Stimulated activated CD8-positive, alpha-beta memory T cell treated with anti-CD3 and anti-CD28 coated beads, Interleukin-12 subunit alpha, Interleukin-12 subunit beta, amount 100 ng/mL, for 4 hours (primary cell): ENCODE measurements at places on chromosomes 1 and 21.

GRCh38 chr1:59436637-59437036 is 139.7 kb downstream of the FGGY start:
- no peak for DNase-seq

GRCh38 chr1:212685429-212685828 is 14.2 kb downstream of the BATF3 start:
- DNase-seq, result no peak

GRCh38 chr1:66182026-66182425 is 351.9 kb upstream of the SGIP1 start:
- no peak for DNase-seq

DNA sequence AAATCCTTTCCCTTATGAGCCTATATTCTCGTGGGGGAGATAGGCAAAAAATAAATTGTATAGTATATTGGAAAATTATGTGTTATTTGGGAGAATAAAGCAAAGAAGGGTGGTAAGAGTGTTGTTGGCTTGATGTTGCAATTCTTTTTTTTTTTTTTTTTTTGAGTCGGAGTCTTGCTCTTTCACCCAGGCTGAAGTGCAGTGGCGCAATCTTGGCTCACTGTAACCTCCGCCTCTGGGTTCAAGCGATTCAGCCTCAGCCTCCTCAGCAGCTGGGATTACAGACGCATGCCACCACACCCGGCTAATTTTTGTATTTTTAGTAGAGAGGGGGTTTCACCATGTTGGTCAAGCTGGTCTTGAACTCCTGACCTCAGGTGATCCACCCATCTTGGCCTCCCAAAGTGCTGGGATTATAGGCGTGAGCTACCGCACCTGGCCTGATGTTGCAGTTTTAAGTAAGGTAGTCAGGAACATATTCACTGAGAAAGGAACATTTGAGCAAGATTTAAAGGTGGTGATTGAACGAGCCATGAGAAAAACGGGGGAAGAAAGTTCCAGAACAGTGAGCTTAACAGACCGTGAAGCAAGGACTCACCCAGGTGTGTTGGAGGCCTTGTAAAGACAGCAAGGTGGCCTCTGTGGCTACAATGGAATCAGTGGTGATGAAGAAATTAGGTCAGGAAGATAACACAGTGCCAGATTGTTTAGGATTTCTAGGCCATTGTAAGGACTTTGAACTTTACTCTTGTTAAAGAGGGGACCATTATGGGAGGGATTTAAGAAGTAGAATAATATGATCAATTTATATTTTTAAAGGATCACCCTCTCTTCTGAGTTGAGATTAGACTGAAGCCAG is 45.8 kb downstream of the RPRD2 start:
- no peak for DNase-seq

DNA sequence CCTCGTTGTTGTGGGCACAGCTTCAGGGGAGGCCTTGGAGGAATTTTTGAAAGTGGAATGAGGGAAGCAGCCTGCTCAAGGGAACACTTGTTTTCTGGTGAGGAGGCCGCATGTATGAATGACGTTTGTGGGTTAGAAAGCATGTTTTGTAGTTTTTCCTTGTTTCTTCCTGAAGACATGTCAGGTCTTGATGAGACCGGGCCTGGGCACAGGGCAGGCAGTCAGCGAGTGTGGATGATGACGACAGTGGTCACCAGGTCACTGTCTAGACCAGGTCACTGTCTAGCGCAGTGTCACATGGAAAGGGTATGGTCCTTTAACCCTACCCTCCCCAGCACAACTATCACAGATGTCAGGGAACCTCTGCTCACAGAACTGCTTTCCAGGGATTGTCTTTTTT is 7.3 kb downstream of the PSEN2 start:
- DNase-seq, result no peak

GRCh38 chr1:2304921-2305681 is 77.0 kb downstream of the SKI start:
- no peak for DNase-seq

GRCh38 chr1:168343566-168343965 is 62.9 kb downstream of the TBX19 start:
- DNase-seq, result no peak

DNA sequence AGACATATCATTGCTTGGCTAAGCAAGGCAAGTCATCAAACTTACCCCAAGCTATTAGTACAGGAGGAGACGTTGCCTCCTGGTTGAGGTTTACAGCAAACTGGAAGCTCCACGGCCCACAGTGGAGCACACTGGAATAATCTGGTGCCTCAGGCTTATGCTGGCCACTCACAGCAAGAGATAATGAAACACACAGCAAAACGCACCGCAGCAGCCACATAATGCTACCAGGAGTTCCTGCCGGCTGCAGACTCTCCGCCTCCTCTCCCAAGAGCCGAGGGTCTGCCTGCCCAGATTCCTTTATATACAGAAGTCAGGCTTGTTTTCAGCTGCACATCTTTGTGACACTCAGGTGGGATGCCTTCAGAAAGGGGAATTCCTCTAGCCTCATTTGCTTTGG is 306 bp downstream of the ZP4 start:
- no peak for DNase-seq

GRCh38 chr1:70327306-70328076 is 27.0 kb downstream of the ANKRD13C start:
- DNase-seq, result no peak

DNA sequence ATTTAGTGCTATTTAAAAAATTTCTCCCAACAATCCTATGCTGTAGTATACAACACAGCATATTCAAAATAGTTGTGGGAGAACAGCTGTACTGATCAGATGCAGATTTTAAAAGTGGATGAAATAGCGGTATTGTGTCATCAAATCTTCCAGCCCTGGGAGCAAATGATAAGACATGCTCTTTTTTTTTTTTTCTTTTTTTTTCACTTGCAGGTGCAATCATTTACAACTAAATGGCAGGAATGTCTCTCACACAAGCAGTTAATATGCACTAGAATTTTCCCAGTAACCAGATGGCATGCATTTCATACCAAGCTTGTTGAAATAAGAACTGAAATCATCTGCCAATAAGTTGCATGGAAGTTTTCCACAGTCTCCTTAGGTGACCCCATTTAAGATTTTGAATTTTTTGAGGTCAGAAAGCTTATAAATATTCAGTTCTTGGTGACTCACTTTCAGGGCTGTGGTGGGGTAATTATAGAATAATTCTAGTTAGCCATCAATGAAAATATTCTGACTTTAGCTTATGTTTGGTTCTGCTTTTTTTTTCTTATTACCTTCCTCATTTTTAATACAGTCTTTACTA is 623.9 kb upstream of the NR5A2 start:
- DNase-seq, result no peak

DNA sequence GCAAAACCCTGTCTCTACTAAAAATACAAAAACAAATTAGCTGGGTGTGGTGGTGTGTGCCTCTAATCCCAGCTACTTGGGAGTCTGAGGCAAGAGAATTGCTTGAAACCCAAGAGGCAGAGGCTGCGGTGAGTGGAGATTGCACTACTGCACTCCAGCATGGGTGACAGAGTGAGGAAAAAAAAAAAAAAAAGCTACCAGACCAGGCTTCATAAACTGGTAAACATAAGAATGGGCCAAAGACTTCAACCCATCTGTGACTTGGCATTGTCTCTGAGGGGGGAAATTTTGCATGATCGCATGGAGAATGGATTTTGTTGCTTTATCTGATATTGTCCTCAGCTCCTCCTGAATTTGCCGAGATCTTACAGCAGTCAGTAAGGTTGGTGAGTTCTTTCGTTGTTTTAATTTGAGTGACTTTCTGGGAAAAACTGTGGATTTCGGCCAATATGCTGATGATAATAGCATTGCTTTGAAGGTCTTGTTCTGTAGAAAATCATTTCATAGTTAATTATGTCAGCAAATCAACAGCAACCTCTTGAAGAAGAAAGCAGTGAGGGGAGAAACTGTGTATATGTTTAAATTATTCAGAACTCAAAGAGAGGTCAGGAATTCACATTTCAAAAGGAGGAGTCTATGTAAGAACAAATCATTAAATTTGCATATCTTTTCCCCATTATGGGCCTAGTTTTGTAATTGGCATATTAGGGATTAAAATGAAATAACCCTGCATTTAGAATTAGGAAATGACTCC is 13.1 kb downstream of the FGGY start:
- DNase-seq, result no peak

DNA sequence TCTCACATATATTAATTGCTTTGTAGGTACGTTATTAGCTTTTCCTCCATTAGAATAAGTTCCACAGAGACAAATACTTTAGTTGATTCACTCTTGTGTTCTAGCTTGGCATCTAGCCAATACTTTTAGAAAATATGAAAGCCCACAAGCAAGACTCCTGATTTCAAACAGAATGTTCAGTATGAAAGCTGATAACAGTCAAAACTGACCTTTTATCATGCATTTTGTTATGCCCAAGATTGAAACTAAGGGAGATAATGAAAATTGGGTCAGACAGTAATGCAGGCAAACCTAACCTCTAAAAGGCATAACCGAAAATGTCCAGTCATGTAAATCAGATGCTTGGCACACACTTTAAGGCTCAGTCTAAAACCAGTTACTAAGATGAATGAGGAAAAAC is 61.7 kb downstream of the ERICH3 start:
- DNase-seq, result no peak

DNA sequence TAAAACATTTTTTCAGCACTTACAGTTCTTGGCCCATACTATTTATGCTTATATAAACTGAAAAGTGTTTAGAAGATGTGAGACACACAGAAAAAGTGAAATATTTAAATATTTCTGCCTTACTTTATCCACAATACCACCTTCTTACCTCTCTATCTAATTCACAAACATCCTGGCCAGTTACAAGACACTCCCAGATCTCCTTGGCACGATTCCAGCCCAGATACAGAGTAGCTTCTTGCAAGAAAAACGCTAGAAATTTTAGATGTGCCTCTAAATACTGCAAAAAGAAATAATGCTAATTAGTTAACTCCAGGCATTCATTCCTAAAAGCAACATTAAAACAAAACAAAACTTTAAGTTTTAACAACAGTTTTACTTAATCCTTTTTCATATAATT is 68.4 kb downstream of the USP24 start:
- DNase-seq, result no peak

- no peak for DNase-seq
Measured at GRCh38 chr1:19926296-19927129, 3.1 kb upstream of the PLA2G2E start.

DNA sequence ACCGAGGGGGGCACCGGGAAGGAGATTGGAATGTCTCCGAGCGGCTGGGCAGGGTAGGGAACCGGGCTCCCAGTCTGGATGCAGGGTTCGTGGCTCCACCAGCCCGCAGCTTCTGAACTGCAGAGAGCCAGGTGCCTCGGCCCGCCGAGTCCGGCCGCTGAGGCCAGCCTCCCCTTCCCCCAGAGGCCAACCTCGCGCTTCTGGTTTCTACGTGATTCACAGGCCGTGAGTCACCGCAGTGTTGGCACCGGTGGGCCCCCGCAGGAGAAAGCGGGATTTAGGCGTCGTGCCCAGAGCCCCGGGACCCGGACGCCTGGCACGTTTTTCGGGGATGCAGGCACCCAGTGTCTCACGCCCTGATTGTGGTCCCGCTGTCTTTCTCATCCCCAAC is 458 bp downstream of the CRABP2 start:
- DNase-seq, result peak; percentile 12

DNA sequence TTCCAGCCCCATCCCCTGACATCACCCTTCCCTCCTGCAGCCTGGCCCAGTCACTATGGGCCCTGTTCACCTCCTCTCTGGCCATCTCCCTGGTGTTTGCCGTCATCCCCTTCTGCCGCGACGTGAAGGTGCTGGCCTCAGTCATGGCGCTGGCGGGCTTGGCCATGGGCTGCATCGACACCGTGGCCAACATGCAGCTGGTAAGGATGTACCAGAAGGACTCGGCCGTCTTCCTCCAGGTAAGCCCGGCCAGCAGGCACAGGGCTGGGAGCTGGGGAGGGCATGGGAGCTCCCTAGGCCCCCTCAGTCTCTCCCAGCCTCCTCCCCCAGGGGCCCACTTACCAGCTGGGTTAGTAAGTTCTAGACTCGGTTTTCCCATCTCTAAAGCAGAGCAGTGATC is 52.1 kb downstream of the ELK4 start:
- DNase-seq, result no peak

DNA sequence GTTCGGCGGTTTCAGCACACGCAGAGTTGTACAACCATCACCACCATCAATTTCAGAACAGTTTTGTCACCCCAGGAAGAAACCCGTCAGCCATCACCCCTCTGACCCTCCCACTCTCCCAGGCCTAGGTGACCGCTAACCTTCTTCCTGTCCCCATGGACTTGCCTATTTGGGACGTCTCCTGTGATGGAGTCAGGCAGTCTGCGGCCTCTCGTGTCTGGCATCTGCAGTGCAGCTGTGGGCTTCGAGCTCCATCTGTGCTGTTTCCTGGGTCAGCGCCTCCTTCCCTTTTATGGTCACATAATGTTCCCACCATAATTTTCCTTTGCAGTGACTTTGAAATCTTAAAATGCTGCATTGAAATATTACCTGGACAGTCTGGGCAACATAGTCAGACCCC is 24.4 kb downstream of the SLC45A1 start:
- no peak for DNase-seq

DNA sequence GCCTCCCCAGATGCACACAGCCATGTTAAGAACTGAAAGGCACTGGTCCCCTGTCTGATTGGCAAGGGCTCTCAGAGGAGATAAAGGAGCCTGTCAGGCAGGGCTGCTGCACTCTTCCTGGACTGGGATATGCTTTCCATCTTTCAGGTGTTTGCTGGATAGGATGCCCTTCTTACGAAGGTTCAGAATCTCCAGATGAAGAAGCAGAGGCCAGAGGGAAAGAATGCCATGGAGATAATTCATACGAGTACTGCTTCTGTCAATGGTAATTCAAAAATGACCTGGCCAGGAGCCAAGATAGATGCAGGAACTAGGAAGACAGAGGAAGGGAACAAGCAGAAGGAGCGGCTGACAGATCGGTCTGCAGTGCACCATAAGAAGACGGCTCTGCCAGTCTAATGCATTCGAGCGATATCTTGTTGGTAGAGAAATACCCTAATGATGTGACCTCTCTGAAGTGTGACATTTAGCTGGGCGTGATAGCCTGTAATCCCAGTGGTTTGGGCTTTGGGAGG is 16.6 kb upstream of the ATP2B4 start:
- no peak for DNase-seq

GRCh38 chr1:69256036-69256435 is 311.7 kb upstream of the LRRC7 start:
- DNase-seq, result no peak

- no peak for DNase-seq
Measured at GRCh38 chr1:118185084-118185832, at the start of gene SPAG17. Gene SPAG17 (minus strand): TSS chr1:118185228. CDS start chr1:118185157, 71 bp downstream.

GRCh38 chr1:103106426-103107341 is 1.6 kb downstream of the COL11A1 start:
- DNase-seq, result no peak

- no peak for DNase-seq
Measured at GRCh38 chr1:204703826-204704612, 18.5 kb upstream of the LRRN2 start.

GRCh38 chr1:36533897-36534296 is 51.2 kb upstream of the CSF3R start:
- no peak for DNase-seq
